Natural killer cell treated with Interleukin-12 subunit alpha and Interleukin-12 subunit beta and Interleukin-15 and Interleukin-18, amount 100 ng/mL, for 72 hours (primary cell): ENCODE measurements at places on chromosomes 2 and 18.
A peak's percentile ranks its signal among the peaks of the same experiment; 100 is the strongest.

DNA sequence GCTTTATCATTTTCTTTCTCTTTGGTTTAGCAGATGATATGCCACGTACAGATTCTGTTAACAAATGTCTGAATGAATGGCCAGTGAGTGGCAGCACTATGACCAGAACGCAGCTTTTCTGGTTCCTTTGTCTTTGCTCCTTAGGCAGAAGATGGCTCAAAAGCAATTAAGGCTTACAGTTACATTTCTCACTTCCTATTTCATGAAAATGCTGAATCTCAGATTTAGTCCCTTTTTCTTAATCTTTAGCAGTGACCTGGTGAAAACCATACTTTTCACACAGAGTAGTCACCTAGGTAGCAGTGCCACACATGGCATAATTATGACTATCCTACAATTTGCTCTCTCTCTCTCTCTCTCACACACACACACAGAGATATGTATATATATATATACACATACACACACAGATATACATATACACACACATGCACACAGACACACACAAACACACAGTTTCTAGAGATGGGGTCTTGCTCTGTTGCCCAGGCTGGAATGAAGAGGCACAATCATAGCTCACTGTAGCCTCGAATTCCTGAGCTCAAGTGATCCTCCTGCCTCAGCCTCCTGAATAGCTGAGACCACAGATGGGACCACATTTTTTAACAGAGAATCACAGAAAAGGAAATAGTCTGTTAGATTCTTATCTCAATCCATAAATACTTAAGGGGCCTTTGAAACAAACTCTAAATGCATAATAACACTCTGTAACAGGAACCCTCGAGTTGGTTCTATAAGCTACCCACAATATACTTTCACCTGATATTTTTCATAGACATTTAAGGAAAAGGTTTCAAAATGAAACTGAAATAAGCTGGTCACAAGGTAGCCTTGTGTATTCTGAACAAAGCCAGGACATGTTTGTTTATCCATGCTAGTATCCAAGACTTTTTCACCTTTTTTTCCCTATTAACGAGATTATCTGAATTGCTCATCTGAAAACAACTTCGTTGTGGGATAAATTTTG is 11.6 kb downstream of the PDE6D start:
- no peaks in the 10 kb centered on the region for H3K27me3 ChIP-seq
- peaks cover 23% of the 10 kb centered on the region for H3K4me1 ChIP-seq
- no peak overlapping the region for H3K27ac ChIP-seq
- H3K4me3 ChIP-seq: no peak overlapping the region
- DNase-seq: no peak
- no peaks in the 10 kb centered on the region for H3K36me3 ChIP-seq

GRCh38 chr18:72530622-72531021 is 13.5 kb downstream of the CBLN2 start:
- no peak overlapping the region for H3K4me3 ChIP-seq
- no peaks in the 10 kb centered on the region for H3K27me3 ChIP-seq
- H3K27ac ChIP-seq: no peak overlapping the region
- no peaks in the 10 kb centered on the region for H3K36me3 ChIP-seq
- no peak for DNase-seq

GRCh38 chr2:133314795-133315194 is 253.5 kb downstream of the NCKAP5 start:
- H3K27ac ChIP-seq: no peak overlapping the region
- no peaks in the 10 kb centered on the region for H3K36me3 ChIP-seq
- no peak overlapping the region for H3K4me3 ChIP-seq
- no peaks in the 10 kb centered on the region for H3K4me1 ChIP-seq

DNA sequence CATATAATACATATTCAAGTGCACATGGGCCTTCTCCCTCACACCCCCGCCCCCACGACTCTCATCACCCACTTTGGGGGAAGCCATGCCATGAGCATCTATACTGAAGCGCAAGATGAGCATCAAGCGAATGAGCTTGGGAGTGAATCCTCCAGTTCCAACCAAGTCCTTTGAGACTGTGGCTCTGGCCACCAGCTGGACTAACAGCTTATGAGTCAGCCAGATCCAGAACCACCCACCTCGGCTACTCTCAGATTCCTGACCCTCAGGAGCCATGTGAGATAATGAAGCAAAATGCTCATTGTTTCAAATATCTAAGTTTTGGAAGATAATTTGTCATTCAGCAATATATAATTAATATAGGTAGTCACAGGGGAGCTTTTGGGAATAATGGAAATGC is 22.2 kb upstream of the IL1RL1 start:
- no peak overlapping the region for H3K4me3 ChIP-seq
- H3K36me3 ChIP-seq: peaks cover 18% of the 10 kb centered on the region
- no peak overlapping the region for H3K27ac ChIP-seq
- H3K27me3 ChIP-seq: no peaks in the 10 kb centered on the region
- no peak for DNase-seq

DNA sequence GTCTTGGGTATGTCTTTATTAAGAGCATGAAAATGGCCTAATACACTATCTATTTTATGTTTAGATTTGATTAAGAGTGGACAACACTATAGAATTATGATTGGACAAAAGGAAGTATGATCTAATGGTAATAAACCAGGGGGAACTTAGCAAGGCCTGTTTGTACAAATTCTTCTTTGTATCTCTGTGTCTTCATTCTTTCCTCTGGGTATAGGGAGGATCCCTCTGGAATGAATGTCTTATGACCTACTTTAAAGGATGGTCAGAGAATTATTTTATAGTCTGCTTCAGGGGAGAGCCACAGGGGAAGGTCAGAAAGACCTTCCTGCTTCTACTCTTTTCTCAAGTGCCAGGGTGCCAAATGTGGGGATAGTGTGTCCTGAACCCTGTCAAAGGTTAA is 42.8 kb upstream of the FANCL start:
- H3K36me3 ChIP-seq: no peaks in the 10 kb centered on the region
- H3K4me3 ChIP-seq: no peak overlapping the region
- H3K27ac ChIP-seq: no peak overlapping the region
- H3K27me3 ChIP-seq: peaks cover 5% of the 10 kb centered on the region
- DNase-seq: no peak
- H3K4me1 ChIP-seq: no peaks in the 10 kb centered on the region

- DNase-seq: no peak
- H3K27ac ChIP-seq: no peak overlapping the region
- H3K36me3 ChIP-seq: peaks cover 4% of the 10 kb centered on the region
Observed at GRCh38 chr18:23867006-23867405, 147.5 kb upstream of the TTC39C start.

- H3K27ac ChIP-seq: no peak overlapping the region
- DNase-seq: no peak
- H3K27me3 ChIP-seq: no peaks in the 10 kb centered on the region
Observed at GRCh38 chr2:107197594-107198294, 311.8 kb upstream of the ST6GAL2 start.

- no peak overlapping the region for H3K4me3 ChIP-seq
- no peak for DNase-seq
- H3K36me3 ChIP-seq: no peaks in the 10 kb centered on the region
- no peaks in the 10 kb centered on the region for H3K27me3 ChIP-seq
Observed at GRCh38 chr18:46158499-46158898, 54.3 kb downstream of the HAUS1 start.

DNA sequence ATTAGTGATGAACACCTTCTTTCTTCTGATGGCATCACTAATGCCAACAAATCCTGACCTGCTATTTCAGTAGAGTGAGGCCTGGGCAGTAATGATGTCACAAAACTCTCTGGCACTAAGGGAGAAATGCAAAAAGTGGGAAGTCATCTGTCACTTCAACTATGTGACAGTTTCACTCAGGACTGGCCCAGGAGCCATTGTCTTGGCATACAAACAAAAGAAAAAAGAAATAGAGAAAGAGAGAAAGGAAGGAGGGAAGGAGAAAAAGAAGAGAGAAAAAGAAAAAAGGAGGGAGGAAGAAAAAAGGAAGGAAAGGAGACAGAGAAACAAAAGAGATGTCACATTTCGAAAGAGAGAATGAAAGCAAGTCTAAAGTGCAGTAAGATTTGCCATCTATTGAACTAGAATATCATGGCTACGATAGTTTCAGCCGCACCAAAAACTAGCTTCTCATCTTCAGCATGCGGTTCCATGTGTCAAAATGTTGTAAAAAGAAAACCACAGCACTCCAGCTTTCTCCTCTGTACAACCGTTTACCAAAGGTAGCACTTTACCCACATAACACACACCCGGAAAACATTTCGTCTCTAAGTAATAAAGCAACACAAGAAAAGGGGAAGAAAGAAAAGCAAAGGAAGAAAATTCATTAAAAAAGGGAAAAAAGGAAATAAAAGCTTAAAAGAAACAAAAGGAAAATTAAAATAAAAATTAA is 50.1 kb downstream of the CD226 start:
- H3K36me3 ChIP-seq: peaks cover 37% of the 10 kb centered on the region
- no peak for DNase-seq
- peak overlapping the region; percentile 96 for H3K27ac ChIP-seq
- H3K27me3 ChIP-seq: no peaks in the 10 kb centered on the region
- peak overlapping the region; percentile 90 for H3K4me3 ChIP-seq
- H3K4me1 ChIP-seq: peaks cover 74% of the 10 kb centered on the region

DNA sequence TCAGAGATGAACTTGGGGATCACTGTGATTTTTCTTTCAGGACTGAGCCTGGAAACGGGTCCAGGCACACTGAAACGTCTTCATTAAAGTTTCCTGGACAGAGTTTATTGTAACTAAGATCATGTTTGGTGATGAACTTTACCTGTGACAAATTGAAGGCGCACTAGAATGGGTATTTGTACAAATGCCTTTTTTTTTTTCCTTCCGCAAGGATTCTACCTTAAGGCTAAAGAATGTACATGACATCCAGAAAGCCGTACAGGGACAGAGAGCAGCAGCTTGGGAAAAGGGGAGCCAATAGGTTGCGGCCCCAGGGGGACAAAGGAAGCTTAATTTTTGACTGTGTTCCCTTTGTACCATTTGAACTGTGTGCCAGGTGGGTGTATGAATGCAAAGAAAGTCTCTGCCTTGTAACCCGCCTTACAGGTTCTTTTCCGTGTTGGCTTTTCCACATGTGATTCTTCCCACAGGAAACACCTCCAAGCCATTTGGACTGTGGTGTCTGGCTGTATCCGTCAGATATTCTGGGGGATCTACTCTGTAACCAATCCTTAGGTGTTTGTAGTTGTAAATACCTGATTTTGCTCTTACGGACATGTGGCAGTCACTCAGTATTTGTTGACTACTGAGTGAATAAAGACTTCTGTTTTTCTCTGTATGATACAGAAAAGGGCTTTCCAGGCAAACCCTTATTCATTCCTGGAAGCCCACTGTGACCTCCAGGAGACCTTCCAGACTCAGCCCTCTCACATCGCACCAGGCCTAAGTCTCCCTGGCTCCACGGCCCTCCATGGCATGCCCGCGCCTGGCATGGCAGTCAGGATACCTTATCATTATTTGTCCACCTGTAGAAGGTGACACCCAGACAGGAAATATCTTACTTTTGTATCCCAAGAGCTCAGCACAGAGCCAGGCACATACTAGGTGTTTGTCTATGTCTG is 1.1 kb downstream of the LRRFIP1 start:
- H3K27me3 ChIP-seq: peaks cover 28% of the 10 kb centered on the region
- no peak overlapping the region for H3K27ac ChIP-seq

DNA sequence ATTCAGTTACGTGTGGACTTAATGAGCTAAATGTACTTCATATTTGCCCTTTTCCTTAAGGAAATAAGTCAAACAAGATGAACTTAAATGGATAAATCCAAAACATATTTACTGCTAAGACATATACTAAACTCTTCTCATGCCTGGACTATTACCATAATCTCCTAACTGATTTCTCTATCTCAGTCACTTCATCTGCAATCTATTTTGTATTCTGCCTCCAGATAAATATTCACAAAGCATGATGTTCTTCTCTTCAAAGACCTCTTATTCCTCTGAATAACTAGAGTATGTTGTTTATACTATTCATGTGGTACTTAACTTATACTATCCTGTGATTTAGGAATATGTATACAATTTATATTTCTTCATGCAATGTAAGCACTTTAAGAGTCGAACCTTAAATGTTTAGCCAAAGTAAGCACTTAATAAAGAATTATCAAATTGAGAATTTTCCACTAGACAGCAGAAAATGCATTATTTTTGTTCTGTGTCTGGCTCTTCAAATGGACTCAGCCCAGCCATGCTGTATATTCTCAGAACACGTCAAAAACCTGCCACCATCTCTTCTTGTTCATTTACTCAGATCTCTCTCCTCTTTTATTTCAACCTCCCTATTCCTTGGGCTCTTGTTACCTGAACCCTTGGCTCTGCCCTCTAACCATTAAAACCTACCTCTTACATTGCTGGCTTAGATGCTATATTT is 79.9 kb upstream of the ARHGAP28 start:
- peaks cover 7% of the 10 kb centered on the region for H3K27me3 ChIP-seq
- H3K4me1 ChIP-seq: no peaks in the 10 kb centered on the region
- H3K27ac ChIP-seq: no peak overlapping the region
- no peak overlapping the region for H3K4me3 ChIP-seq

DNA sequence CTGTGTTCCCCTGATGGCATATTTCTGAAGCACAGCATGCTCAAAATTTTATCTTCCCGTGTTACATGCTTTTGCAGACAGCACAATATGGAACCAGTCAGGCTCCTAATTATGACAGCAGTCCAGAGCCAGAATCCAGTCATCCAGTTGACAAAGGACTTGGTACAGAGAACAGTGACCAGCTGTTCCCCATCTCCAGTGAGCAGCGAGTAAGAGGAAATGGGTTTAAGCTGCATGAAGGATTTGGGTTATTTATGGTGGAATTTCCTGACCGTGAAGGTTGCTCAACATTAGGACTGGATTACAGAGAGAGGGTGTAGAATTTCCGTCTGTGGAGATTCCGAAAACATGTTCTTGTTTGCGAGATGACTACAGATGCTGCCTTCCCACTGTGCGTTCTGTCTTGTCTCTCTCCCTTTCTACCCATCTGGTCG is 24.4 kb downstream of the SGPP2 start:
- no peaks in the 10 kb centered on the region for H3K4me1 ChIP-seq
- no peak overlapping the region for H3K4me3 ChIP-seq
- H3K27ac ChIP-seq: no peak overlapping the region
- H3K27me3 ChIP-seq: peaks cover 12% of the 10 kb centered on the region

DNA sequence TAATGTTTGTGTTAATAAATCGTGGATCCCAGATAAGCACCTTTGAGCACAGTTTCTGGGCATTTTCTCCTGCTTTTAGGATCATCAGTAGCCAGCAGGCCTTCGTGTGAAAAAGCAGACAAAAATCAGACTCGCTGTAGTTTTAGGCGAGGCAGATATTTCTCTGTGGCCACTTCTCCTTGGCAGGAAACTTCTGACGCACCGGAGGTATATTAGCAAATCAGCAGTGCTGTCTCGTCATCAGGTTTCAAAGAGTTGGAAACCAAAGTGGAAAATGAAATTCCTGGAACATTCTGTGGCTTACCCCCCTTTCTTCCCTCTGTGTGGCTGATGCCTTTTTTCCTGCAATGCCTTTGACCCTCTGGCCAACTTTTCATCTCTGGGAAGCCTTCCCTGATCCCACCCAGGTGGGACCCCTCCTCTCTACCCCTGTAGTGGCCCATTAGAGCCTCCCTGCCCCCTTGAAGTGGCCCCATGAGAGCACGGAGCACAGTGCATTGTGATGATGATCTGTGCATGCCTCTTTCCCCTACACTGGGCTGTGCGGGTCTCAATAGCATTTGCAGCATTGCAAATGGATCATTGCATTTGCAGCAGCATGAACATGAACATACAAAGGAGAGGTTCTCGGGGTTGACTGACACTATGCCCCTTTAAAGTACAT is 93.3 kb downstream of the RNF144A start:
- no peak overlapping the region for H3K27ac ChIP-seq
- H3K4me1 ChIP-seq: peaks cover 37% of the 10 kb centered on the region
- H3K27me3 ChIP-seq: no peaks in the 10 kb centered on the region
- no peaks in the 10 kb centered on the region for H3K36me3 ChIP-seq
- DNase-seq: no peak
- no peak overlapping the region for H3K4me3 ChIP-seq

GRCh38 chr2:18446715-18447114 is 113.7 kb downstream of the RDH14 start:
- H3K27ac ChIP-seq: no peak overlapping the region
- no peaks in the 10 kb centered on the region for H3K36me3 ChIP-seq
- DNase-seq: no peak
- no peak overlapping the region for H3K4me3 ChIP-seq
- H3K27me3 ChIP-seq: peaks cover 30% of the 10 kb centered on the region
- H3K4me1 ChIP-seq: no peaks in the 10 kb centered on the region
